Naive thymus-derived CD4-positive, alpha-beta T cell (primary cell): ENCODE measurements at places on chromosomes 7 and 10.

DNA sequence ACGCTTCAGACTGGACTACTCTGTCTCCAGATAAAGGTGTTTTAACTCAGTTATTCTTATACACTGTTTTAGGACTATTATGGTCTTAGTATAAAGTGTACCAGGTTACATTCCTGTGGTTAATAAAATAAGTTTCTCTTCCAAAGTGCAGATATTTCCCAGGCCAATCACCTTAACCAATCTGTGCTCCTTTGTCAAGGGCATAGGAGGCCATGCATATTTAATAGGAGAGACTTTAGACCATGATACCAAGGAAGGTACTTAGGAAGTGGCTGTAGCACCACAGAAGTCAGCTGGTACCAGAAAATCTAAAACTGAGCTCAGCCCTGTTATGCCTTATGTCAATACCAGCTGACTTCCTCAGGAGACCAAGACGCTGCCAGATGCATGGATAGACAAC lies 226.5 kb upstream of the TMEM72 start:
- no peaks in the 10 kb centered on the region for H3K4me1 ChIP-seq
- H3K4me3 ChIP-seq: no peak overlapping the region
- H3K27ac ChIP-seq: no peak overlapping the region
- no peaks in the 10 kb centered on the region for H3K36me3 ChIP-seq
- H3K27me3 ChIP-seq: no peaks in the 10 kb centered on the region

DNA sequence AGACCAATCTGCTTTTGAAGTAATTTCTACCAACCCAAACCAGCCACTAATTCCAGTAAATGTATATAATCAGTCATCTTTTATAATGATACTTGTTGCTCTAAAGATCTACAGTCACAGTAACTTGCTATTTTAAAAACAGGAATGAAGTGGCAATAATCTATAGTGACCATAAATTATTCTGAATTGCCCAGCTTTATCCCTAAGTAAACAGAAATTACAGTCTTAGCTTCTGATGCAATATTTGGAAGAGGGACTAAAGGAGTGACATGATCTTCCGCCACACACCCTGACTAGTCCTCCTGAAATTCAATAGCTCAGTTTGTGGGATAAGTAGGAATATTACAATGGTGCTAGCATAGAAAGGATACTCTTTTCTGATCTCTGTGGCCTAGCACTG lies 96.1 kb downstream of the ATE1 start:
- H3K36me3 ChIP-seq: no peaks in the 10 kb centered on the region
- H3K4me3 ChIP-seq: no peak overlapping the region
- no peak overlapping the region for H3K27ac ChIP-seq
- no peaks in the 10 kb centered on the region for H3K27me3 ChIP-seq

- H3K27ac ChIP-seq: no peak overlapping the region
- no peak for DNase-seq
- no peaks in the 10 kb centered on the region for H3K4me1 ChIP-seq
Observed at GRCh38 chr10:43113201-43114087, 24.8 kb upstream of the CSGALNACT2 start.

DNA sequence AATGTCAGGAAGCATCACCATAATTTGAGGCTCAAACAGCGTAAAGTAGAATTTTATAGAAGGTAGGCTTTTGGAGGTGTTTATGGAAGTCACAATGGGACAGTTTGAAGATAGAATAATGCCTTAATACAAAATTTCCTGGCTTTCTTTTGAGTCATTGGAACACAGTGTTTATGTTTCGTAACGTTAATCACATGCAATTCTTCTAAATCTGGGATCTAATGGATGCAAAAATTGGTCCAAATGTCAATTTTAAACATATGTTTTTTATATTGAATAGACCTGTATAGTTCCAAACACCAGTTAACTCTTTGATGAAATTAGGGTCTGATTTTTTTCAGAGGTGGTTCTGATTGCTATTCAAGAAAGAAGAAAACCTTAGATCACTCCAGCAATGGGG lies 86.5 kb upstream of the HPS1 start:
- no peak overlapping the region for H3K4me3 ChIP-seq

DNA sequence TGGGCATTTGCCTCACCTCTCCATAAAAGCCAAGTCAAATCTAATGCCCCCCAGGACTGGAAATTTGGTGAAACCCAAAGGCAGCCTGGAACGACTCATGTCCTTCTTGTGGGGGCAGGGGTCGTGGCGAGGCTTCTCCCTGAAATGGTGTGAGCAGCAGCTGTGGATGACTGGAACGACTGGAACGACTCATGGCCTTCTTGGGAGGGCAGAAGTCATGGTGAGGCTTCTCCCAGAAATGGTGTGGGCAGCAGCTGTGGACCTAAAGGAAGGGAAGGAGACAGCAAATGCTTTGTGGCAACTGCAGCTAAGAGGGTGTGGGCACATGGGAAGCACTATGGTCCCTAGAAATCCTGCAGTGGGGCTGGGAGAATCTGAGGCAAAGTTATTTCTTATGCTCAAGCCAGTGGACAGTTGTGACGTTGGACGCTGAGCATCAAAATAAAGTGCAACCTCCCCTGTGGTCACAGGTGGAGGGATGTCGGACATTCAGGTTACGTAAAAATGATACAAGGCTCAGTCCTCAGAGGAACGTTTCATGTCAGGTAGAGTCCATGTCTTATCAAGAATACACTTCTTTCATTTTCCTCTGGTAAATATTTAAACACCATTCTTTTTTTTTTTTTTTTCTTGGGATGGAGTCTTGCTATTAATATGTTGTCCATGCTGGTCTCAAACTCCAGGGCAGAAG lies 107.0 kb upstream of the KIF5B start:
- no peak overlapping the region for H3K27ac ChIP-seq
- no peaks in the 10 kb centered on the region for H3K4me1 ChIP-seq
- H3K36me3 ChIP-seq: no peaks in the 10 kb centered on the region
- no peak overlapping the region for H3K4me3 ChIP-seq
- H3K27me3 ChIP-seq: no peaks in the 10 kb centered on the region
- no peak for DNase-seq
